ENCODE measurements at places on chromosomes 3 and 15. TPM values are rescaled to one million over a fixed set of nuclear protein-coding genes. Genes with fewer than 3 reads are reported as not detected.

- no peaks in the 10 kb centered on the region for H3K4me1 ChIP-seq
- peaks cover 11% of the 10 kb centered on the region for H3K36me3 ChIP-seq
- H3K4me3 ChIP-seq: no peak overlapping the region
- no peak overlapping the region for H3K27ac ChIP-seq
- H3K27me3 ChIP-seq: no peaks in the 10 kb centered on the region
- DNase-seq: no peak
Observed at GRCh38 chr3:132643366-132643765, 16.2 kb downstream of the ACAD11 start.

- peaks cover 32% of the 10 kb centered on the region for H3K4me1 ChIP-seq
- peak; percentile 58 for DNase-seq
- no peaks in the 10 kb centered on the region for H3K27me3 ChIP-seq
- no peaks in the 10 kb centered on the region for H3K36me3 ChIP-seq
- H3K4me3 ChIP-seq: peak overlapping the region; percentile 63
Observed at GRCh38 chr3:197750396-197750831, 731 bp downstream of the FYTTD1 start.

- peaks cover 7% of the 10 kb centered on the region for H3K4me1 ChIP-seq
- no peak overlapping the region for H3K4me3 ChIP-seq
- peaks cover 32% of the 10 kb centered on the region for H3K27me3 ChIP-seq
- no peak for DNase-seq
- no peaks in the 10 kb centered on the region for H3K36me3 ChIP-seq
Observed at GRCh38 chr3:46903341-46904302, 26.1 kb downstream of the PTH1R start.

DNA sequence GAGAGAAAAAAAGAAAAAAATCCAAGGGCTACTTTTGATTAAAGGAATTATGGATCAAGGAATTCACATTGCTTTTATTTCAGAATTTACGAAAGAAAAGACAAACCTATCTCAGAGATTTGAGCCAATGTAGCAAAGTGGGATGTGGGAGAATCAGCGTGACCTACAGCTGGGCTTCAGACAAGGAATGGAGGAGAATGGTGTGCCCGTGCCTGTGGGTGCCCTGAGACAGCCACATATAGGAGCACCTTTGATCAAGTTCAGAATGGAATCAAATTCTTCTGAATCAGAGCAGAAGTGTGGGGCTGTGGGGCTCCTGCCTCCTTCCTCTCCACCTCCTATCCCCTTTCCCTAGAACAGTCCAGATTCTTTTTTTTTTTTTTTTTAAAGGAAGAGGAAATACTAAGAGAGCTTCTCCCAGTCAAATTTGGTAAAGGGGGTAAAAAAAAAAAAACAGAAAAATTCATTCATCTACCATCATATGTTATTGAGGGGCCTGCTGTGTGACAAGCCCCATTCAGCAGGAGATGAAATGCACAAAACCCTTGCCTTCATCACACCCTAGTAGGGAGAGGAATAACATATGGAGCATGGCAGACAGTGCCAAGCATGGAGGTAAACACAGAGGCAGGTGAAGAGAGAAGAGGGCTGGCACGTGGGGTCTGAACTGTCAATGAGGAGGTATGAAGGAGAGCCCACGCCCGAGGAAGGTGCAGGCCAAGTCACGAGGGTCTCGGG, 25.0 kb upstream of the MUSTN1 start:
- no peaks in the 10 kb centered on the region for H3K27me3 ChIP-seq
- H3K4me3 ChIP-seq: no peak overlapping the region
- no peak for DNase-seq

Gene LEKR1
- 1.2 TPM for total RNA-seq

Gene NLGN1
- 0.18 TPM for total RNA-seq

Gene CADPS
- total RNA-seq: not detected

Gene SERINC4
- total RNA-seq: 0.20 TPM

Gene GOLGA8Q
- total RNA-seq: not detected

Data from T-cell (primary cell).